Suppressor macrophage (primary cell): ENCODE measurements at places on chromosomes 16 and 17.

DNA sequence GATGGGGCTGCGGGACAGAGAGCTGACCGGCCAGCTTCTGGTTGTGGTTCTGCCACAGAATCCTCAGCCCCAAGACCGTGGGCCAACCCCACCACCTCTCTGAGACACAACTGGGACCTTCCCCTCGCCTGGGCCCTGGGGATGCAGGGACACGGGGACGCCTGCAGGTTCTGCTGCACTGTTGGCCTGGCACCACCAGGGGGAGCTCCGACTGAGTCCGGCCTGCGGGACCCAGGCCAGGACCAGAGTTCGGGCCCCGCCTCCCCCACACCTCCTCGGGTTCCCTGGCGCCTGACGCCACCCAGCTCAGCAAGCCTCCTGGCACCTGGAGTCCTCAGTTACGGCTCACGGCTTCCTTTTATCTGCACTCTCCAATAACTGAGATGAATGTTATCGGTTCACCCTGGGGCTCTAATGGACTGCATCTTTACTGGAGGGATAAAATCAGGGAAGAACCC is 27.3 kb downstream of the TBC1D16 start:
- peak; percentile 71 for DNase-seq

- DNase-seq: no peak
Measured at GRCh38 chr16:57133031-57133430, 40.6 kb downstream of the CPNE2 start.

GRCh38 chr17:62713086-62713881 is 85.8 kb downstream of the MRC2 start:
- no peak for DNase-seq

GRCh38 chr17:29760279-29761039 is 137.7 kb upstream of the CORO6 start:
- no peak for DNase-seq

DNA sequence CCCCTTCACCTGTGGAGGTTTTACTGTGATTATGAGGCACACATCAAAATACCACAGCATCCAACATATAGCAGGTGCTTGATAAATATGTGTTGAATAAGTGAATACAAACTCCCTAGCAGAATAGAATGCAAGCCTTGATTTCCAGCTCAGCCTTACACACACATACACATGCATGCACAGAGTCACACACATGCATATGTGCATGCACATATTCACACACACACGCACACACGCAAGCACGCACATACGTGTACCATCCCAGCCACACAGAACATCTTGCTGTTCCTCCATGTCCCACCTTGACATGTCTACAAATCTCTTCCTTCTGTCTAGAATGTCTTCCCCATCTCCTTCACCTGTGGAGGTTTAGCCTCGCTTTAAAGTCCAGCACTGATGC is 160.1 kb downstream of the GRIN2A start:
- DNase-seq: no peak

DNA sequence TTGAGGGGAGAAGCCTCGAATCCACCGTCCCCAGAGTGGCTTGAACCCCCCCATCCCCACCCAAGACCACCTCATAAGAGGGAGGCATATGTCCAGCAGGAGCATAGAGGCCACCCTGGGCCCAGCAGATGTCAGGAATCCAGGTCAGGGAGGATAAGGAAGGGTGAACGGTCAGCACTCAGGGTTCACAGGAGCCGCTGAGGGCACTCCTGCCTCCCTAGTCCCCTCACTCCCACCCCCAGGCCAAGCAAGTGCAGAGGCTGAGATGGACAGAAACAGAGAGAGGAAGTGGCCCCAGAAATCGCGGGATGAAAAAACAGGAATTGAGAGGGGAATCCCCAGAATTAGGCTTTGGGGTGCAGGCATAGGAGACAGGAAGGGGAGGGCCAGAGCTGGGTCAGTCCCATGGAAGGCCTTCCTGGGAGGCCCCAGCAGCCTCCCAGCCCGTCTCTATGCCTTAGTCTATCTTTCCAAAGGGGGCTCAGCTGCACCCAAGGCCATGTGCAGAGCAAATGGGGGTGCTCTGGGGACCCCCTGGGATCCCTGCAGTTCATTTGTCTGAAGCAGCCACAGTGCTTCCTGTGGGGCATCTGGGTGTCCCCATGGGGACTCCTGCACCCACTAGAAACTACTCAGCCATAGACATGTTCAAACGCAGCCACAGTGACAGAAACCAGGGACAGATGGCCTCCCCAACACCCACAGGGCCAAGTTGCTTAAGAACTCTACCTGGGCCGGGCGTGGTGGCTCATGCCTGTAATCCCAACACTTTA is 1.7 kb downstream of the CMTM3 start:
- DNase-seq: peak; percentile 89

DNA sequence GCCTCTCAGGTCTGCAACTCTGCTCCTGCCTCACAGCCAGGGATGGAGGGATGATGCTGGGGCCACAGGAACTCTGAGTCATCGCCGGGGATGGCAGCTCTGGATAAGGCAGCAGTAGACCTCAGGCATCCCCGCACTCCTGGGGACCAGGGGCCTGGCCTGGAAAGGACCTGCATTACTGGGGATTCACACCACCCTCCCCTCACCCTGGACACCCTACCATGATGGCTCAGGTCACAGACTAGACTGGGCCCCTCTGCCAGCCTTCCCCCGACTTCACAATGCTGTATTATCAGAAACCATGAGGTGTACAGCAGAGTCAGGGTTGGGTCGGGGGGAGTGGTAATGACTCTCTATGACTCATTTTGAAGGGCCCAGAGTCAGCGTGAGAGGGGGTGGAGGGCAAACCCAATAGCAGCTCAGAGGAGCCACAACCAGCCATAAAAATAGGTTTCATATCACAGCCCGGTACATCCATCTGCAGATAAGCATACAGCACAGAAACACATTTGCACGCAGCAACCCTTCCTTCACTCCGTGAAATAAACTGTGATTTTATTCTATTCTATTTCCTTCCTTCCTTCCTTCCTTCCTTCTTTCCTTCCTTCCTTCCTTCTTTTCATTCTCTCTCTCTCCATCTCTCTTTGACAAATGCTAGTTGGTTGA is 28.8 kb downstream of the DYNLRB2 start:
- peak; percentile 7 for DNase-seq

- no peak for DNase-seq
Measured at GRCh38 chr16:89048871-89049422, 44.7 kb upstream of the ACSF3 start.

- no peak for DNase-seq
Measured at GRCh38 chr17:66781135-66781534, 53.8 kb upstream of the CACNG5 start.

- no peak for DNase-seq
Measured at GRCh38 chr16:24939738-24940137, 75.4 kb downstream of the ARHGAP17 start.

- no peak for DNase-seq
Measured at GRCh38 chr16:87840271-87840978, 28.9 kb downstream of the SLC7A5 start.

- no peak for DNase-seq
Measured at GRCh38 chr16:25893332-25893731, 201.6 kb downstream of the HS3ST4 start.

- no peak for DNase-seq
Measured at GRCh38 chr16:57127836-57128235, 35.5 kb downstream of the CPNE2 start.

GRCh38 chr16:70476272-70477020 is 22.1 kb downstream of the FCSK start:
- no peak for DNase-seq

DNA sequence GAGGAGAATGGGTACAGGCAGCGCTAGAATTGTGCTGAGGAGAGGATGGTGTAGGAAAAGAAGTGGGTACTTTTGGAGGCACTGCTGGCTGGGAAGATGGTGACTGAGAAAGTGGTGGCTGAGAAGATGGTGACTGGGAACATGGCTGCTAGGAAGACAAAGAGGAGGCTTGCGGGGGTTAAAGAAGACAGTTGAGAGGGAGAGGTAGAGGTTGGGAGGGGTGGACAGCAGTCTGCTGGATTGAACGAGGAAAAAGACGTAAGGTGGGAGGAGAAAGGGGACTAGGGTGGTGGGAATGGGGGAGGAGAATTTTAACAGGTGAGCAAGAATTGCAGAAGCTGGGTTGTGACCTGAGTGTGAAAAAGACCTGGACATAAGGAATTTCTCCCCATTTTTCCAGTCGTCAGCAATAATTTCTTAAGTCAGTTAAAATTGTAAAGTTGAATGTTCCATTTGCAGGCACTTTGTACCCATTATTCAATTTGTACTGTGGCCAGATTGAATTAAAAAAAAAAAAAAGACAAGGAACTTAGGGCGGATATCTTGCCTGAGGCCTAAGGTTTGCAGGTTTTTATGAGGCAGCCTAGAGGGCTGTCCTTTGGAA is 2450.0 kb downstream of the TP53TG3F start:
- no peak for DNase-seq

DNA sequence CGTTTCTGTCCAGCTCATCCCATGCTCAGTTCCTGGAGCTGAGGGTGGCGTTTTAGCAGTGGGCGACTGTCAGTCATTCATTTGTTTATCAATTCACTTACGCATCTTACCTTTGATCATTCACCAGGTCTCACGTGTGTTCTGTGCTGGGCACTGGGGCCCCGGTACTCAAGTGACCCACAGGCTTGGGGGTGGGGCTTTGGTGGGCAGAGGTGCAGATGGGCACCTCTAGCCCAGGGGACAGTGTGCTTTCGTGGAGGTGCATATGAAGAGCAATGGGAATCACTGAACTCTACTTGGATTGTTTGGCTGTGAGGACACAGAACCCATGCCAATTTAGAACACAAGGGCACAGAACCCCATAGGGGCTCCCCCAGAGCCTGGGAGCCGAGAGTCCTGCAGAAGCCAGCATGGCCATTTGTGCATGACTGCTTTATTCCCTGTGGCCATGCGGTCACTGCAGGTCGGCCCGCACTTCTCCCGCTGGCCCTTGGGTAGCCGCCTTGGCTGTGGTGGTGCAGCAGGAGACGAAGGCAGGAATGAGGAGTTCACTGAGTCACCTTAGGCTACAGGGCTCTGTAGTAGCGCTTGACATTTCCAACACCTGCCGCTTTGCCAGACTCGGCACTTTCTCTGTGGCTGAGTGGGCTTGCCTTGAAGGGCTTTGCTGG is 144.6 kb downstream of the SNX29 start:
- no peak for DNase-seq

DNA sequence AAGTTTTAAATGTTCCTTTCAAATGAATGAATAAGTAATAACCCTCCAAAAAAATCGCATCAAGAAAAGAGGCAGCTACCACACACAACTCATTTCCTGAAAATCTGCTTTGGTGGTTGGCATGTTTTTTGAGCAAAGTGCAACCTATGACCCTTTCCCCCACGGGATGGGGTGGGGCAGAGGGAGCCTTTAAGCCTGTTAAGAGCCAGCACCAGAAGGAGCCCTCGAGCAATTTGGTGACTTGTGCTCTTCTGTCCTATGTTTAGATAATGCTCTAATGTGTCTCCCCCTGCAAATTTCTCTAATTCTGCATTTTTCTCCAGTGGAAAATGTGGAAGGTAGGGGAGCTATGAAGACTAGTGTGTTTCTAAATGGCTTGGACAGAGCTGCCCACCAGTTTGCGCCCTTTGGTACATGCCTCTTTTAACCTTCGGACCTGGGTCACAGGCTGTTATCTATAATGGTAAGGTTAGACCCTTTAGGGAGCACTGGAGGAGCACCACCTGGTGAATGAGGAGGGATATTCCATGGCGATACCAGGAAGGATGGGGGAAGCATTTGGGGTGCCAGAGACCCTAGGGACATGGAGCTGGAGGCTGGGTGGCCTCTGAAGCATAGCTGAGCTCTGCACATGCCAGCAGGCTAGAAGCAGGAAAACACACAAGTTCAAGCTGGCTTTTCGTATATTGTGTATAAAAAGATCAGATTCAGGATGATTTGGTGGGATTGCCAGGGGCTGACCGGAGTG is 1.6 kb downstream of the PYCARD start:
- DNase-seq: peak; percentile 78

- no peak for DNase-seq
Measured at GRCh38 chr16:71569621-71570020, 7.3 kb downstream of the TAT start.

GRCh38 chr17:17139972-17140589 is 66.1 kb downstream of the PLD6 start:
- no peak for DNase-seq

GRCh38 chr16:86362155-86362849 is 148.0 kb upstream of the FOXF1 start:
- no peak for DNase-seq

- DNase-seq: no peak
Measured at GRCh38 chr16:49458243-49458642, 84.6 kb downstream of the C16orf78 start.

DNA sequence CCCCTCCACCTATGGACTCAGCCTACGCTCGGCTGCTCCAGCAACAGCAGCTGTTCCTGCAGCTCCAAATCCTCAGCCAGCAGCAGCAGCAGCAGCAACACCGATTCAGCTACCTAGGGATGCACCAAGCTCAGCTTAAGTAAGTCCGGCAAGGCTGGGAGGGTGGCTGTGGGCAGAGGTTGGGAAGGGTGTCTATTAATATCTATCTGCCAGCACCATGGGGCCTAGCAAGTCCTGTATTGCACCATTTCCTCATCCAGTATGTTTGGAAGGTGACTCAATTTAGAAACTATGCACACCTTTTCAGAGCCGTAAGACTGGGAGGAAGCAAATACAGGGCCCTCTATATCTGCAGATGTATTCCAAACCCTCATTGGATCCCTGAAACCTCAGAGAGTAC is 45.0 kb upstream of the ARHGAP44 start:
- DNase-seq: no peak

DNA sequence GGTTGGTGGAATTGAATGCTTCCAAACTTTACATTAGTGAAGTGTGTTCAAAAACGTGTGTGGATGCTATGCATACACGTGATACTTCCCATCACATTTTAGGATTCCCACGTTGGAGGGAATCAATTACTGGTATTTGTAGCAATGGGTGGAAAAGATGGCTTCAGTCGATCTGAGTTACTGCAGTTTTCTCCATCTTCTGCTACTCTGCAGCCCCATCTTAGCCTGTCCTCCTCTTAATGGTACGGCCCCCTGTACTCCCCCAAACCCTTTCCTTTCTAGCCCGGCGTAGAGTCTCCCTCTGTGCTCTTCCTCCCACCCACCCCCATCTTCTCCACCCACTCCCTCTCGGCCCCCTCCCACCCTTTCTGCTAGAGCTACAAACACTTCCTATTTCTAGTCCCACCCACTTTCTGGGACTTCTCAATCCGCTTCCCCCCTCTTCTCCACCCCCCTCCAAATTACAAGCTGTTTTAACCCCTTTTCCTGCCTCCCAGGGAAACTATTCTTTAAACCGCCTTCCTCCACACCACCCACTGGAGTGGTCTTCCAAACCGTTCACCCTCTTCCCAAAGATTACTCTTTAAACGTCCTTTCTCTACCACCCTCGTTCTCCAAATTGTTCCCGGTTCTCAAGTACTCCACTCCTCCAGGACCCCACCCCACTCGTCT is 1.1 kb downstream of the CHTF8 start:
- peak; percentile 33 for DNase-seq

GRCh38 chr16:50856991-50857390 is 115.1 kb downstream of the CYLD start:
- no peak for DNase-seq

GRCh38 chr17:28008513-28008912 is 34.0 kb upstream of the NLK start:
- DNase-seq: peak; percentile 68

GRCh38 chr16:61471023-61471422 is 565.2 kb downstream of the CDH8 start:
- DNase-seq: no peak
